ENCODE measurements at places on chromosomes 6 and 20. TPM values are rescaled to one million over a fixed set of nuclear protein-coding genes. Genes with fewer than 3 reads are reported as not detected.

DNA sequence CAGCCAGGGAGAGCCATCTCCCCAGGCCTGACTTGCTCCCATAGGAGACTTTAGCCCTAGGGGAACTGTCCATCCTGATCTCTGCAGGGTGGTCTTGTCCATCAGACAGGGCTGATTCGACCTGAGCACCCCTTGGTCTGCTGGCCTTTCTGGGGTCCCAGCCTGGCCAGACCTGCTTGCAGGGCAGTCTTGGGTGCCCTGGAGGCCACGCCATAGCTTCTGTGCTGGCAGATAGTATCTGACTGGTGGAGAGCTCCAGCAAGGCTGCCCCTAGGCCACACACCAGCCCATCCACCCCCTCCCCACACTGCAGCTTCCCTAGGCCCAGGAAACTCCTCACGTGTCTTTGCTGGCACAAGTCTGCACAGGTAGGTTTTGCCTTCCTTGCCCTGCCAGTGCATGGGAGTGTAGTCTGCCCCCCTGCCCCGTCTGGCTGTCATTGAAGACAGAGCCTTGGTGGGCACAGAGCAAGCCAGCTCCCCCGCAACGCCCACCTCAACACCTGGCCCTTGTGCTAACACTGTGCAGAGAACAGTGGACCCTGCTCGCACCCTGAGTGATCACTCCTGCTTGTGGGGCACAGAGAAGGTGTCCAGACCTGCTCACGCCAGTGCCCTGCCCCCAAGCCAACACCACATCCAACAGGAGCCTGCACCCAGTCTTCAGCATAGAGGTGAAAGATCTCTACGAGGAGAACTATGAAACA, 32.4 kb downstream of the CCN2 start:
- no peak overlapping the region for H3K27ac ChIP-seq
- DNase-seq, result no peak
- no peaks in the 10 kb centered on the region for H3K36me3 ChIP-seq
- H3K27me3 ChIP-seq, result no peaks in the 10 kb centered on the region

GRCh38 chr6:46645265-46645664, 7.4 kb downstream of the CYP39A1 start:
- no peaks in the 10 kb centered on the region for H3K36me3 ChIP-seq
- H3K27ac ChIP-seq, result no peak overlapping the region
- no peak for DNase-seq
- H3K4me1 ChIP-seq, result no peaks in the 10 kb centered on the region
- H3K27me3 ChIP-seq, result no peaks in the 10 kb centered on the region
- H3K4me3 ChIP-seq, result no peak overlapping the region

DNA sequence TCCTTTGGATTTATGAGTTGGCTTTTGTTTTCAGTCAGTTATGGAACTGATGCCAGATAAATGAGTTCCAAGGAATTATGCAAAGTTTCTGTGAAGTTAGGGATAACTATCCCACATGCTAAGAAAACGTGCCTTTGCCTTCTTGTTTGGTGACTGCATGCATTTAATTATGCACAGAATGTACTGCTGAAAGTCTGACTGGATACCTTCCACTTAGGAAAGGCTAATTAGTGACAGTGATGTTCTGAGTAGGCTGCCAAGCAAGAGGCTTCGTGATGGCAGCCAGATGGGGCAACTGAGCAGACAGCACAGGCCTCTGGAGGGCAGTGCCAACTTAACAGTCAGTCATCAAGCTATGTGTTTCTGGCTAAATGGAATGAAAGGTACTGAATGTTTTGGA, 289.9 kb downstream of the CD109 start:
- H3K27me3 ChIP-seq, result no peaks in the 10 kb centered on the region
- DNase-seq, result no peak
- no peaks in the 10 kb centered on the region for H3K4me1 ChIP-seq
- no peak overlapping the region for H3K27ac ChIP-seq
- H3K36me3 ChIP-seq, result no peaks in the 10 kb centered on the region

DNA sequence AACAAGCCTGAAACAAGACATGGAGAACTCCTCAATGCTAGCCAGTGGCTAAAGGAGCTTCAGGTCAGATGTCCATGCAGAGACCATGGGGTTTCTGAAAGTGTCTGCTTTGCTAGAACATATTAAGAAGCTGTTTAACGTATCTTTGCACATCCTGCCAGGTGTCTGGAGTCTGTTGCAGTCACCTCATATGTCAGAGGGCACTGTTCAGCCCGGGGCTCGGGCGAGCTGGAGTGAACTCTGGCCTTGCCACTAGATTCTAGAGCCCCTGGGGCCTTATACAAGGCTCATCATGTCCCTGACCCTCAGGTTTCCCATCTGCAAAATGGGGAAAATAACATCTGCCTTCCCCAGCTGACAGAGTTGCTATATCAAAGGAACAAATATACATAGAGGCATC, 59.0 kb downstream of the PRDM1 start:
- no peaks in the 10 kb centered on the region for H3K27me3 ChIP-seq
- H3K27ac ChIP-seq, result no peak overlapping the region

GRCh38 chr6:29941471-29941870, 861 bp upstream of the HLA-A start:
- peak overlapping the region; percentile 100 for H3K27ac ChIP-seq
- no peaks in the 10 kb centered on the region for H3K27me3 ChIP-seq
- peaks cover 33% of the 10 kb centered on the region for H3K36me3 ChIP-seq
- H3K4me3 ChIP-seq, result peak overlapping the region; percentile 62
- H3K4me1 ChIP-seq, result peaks cover 36% of the 10 kb centered on the region

DNA sequence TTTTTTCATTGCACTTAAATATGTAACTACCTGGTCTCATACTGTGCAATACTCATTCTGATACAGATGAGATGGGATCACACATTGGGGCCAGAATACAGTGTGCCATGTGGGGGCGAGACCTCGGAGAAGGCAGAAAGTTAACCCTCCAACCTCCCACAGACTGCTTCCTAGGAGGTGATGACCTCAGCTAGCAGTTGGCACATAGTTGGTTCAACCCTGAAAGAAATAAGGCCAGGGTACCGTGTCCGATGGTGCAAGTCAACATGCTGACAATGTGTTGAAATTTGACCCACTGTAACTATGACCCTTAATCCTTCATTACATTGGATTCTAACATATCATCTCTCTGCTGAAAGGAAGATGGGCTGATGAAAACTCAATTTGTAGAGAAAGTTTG, 61.9 kb downstream of the GJA10 start:
- no peak overlapping the region for H3K4me3 ChIP-seq
- no peaks in the 10 kb centered on the region for H3K36me3 ChIP-seq
- no peak overlapping the region for H3K27ac ChIP-seq
- no peaks in the 10 kb centered on the region for H3K27me3 ChIP-seq
- no peak for DNase-seq
- peaks cover 52% of the 10 kb centered on the region for H3K4me1 ChIP-seq

DNA sequence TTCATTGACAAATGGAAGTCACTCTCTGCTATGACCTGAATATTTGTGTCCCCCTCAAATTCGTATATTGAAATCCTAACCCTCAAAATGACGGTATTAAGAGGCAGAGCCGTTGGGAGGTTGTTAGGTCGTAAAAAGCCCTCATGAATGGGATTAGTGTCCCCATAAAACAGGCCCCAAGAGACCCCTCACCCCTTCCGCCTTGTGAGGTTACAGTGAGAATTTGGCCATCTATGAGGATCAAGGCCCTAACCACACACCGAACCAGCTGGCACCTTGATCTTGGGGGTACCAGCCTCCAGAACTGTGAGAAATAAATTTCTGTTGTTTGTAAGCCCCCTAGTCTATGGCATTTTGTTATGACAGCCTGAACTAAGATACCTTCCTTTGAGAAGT, 52.5 kb upstream of the SLC22A16 start:
- no peak for DNase-seq
- no peaks in the 10 kb centered on the region for H3K27me3 ChIP-seq
- H3K4me3 ChIP-seq, result no peak overlapping the region
- H3K36me3 ChIP-seq, result no peaks in the 10 kb centered on the region

DNA sequence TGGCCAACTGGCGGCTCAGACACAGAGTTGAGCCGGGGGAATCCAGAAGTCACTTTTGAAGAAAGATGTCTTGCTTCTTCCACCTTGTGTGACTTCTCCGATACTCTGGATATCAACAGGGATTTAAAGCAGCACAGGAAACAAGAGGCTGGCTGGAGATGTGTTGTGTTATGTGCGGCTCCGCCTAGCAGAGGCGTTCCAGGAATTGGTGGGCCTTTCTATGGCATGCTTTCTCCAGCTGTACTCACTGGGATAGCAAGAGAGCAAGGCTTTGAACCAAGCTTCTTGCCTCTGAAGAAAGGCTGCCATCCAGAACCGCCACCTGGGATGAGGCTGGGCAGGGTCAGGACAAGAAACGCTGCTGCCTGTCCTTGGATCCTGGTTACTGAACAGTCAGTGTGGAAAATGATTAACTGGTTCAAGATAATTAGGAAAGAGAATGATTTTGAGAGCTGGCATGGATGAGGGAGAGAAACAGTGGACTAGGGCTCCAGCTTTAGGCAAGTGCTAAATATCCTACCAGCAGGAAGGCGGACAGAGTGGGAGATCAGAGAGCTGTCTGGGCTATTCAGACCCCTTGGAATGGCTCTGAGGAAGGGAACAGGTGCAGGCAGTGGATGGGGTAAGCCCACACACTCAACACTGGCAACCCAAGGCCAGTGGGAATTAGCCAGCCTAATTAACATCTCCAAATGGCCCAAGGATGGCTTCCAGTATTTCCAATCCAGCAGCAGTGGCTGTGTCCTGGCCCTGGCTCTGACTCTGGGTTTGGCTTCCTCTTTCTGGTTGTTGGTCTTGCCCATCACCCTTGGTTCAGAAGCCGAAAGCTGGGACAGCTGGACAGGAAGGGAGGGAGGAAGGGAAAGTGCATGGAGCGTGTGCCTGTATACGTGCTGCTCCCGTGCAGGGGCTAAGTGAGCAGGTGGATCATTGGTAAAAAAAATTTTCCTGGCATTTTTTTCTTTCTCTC, 31.9 kb downstream of the INSM1 start:
- no peak for DNase-seq
- no peaks in the 10 kb centered on the region for H3K36me3 ChIP-seq

- DNase-seq, result no peak
- no peak overlapping the region for H3K4me3 ChIP-seq
- H3K36me3 ChIP-seq, result no peaks in the 10 kb centered on the region
These were observed 102.8 kb downstream of the ERMARD start for GRCh38 chr6:169854083-169854725.

DNA sequence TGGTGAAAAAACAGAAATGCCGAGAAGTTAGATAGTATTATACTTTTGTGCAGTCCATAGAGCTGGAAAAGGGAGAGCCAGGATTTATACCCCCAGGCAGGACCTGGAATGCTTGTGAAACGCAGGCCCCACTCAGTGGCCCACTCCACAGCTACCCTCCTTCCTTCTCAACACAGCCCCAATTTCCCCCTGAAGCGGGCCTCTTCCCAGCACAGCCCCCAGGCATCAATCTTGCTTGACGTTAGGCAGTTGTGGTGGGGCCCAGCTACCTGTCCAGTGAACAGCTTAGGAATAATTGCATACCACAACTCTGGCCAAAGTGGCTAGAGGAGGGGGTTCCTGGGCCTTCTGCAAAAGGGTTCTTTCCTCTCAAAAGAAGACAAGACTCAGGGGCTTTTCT, 61.3 kb downstream of the PPP1R3G start:
- H3K4me1 ChIP-seq, result no peaks in the 10 kb centered on the region
- H3K4me3 ChIP-seq, result no peak overlapping the region
- DNase-seq, result no peak
- H3K27ac ChIP-seq, result no peak overlapping the region

DNA sequence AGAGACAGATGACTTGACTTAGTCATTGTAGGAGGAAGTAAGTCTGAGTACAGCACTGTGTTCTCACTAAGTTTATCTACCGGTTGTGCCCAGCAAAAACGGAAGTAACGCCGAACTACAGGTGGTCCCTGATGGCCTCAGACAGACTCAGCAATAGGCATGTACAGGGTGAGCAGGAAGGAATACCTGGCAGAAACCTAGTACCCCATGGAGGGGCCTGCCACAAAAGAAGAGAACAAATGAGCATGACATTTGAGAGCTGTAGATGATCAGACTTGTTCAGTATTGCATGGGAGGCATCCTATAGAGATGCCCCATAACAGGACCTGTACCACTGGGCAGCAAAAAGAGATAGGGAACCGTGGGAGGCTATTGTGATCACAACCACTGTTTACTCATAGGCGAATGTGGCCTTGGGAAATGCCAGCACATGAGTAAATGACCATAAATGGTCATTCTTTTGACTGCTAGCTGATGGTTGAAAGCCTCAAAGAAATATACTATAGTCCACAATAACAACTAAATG, 106.4 kb upstream of the TAB2 start:
- H3K4me3 ChIP-seq, result no peak overlapping the region
- no peak overlapping the region for H3K27ac ChIP-seq
- H3K4me1 ChIP-seq, result peaks cover 49% of the 10 kb centered on the region
- no peak for DNase-seq

DNA sequence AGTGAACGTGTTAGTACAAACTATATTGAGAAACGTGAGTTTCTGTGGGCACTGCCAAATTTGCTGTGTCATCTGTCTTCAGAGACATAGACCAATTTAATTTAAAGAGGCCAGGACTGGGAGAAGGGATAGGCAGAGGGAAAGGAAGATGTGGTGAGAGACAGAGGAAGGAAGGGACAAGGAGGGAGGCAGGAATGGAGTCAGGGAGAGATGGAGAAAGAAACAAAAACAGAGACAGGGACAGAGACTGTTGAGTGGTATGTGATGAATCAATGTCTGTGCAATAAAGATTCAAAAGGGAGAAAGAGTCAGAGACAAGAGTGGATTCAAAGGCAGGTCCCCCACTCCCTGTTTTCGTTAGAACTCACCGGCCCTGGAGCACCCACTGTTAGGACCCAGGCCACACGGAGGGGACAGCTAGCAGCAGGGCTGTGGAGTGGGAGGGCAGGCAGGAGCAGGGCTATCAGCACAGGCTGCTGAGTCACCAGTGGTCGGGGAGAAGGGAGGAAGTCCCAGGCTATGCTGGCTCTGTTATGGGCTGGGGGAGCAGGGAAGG, 51.6 kb upstream of the CHD6 start:
- H3K4me1 ChIP-seq, result no peaks in the 10 kb centered on the region
- no peak for DNase-seq
- no peak overlapping the region for H3K27ac ChIP-seq
- H3K4me3 ChIP-seq, result no peak overlapping the region
- no peaks in the 10 kb centered on the region for H3K36me3 ChIP-seq

DNA sequence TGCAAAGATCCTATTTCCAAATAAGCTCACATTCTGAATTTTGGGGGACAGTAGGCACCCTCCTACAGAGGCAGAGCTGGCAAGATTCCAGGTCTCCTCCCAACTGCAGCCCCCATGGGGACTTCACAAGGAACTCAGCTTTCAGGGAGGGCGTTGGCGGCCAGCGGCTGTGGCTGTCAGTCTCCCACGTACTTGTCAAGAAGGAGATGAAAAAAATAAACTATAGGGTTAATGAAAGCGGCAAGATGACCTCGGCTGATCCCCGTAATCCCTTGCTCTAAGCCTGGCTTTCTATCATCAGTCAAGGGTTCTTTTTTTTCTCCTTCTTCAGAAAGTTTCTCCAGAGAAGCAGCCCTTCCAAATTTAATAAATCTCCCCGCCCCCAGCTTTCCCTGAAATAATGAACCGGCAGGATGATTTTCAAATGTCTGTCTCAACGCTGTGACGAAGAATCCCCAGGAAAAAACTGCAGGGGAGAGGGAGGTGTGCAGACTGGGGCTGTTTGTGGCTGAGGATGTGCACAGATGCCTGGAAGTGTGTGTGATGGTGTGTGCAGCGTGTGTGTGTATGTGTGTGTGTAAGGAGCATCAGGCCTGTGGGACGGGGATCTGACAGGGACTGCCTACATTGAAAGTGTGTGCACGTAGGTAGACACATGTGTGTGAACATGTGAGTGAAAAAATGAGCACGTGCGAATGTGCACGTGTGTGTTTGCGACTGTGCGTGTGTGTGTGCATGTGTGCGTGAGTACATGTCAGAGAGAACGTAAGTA, 78.7 kb downstream of the SLC2A10 start:
- DNase-seq, result no peak
- no peaks in the 10 kb centered on the region for H3K4me1 ChIP-seq
- H3K36me3 ChIP-seq, result no peaks in the 10 kb centered on the region
- no peak overlapping the region for H3K27ac ChIP-seq
- H3K27me3 ChIP-seq, result no peaks in the 10 kb centered on the region

The HLA-DPB1 gene
- total RNA-seq, result 14.5 TPM

The HSPA1L gene
- total RNA-seq, result 8.3 TPM

All from CD4-positive, alpha-beta memory T cell (primary cell).